Neuronal stem cell (in vitro differentiated cells): ENCODE measurements at places on chromosomes 2 and 18.

DNA sequence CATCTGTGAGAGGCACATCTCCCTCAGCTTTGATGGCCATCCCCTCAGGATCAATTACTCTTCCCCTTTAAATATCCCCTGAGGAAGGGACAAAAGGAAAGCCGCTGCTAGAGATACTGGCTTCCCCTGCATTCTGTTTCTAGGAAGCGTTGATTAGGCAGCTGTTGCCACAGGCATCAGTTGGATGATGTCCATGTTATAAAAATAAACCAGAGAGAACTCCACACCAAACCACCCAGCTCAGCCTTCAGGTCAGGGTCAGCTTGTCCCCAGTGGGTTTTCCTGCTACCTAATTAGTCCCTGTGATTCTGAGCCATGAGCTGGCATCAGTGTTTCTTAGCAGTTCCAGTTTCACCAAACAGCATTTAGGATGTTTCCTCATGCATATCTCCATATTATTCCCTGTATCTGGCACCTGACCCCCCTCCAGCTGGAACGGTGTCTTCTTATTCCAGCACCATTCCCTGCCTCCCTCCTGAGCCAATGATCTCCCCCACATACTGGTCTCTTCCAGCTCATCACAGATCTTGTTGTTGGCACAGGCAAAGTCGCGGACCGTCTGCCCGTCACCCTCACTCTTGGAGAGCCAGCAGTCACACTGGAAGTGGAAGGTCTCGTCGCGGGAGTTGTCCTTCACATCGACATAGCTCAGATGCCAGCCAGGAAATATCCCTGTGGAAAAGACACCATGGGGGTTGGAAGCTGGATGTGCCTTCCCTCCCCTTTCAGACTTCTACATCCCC lies 168.4 kb downstream of the LOXHD1 start:
- no peak for DNase-seq

GRCh38 chr2:183224948-183225347 lies 100.7 kb downstream of the NUP35 start:
- DNase-seq: no peak

GRCh38 chr2:37573451-37574388 lies 97.7 kb downstream of the CDC42EP3 start:
- no peak for DNase-seq

GRCh38 chr2:234245945-234246344 lies 195.4 kb downstream of the SPP2 start:
- DNase-seq: no peak
